Chondrocyte (in vitro differentiated cells): ENCODE measurements at places on chromosomes 6 and 20. TPM values are rescaled to one million over a fixed set of nuclear protein-coding genes. Genes with fewer than 3 reads are reported as not detected.

DNA sequence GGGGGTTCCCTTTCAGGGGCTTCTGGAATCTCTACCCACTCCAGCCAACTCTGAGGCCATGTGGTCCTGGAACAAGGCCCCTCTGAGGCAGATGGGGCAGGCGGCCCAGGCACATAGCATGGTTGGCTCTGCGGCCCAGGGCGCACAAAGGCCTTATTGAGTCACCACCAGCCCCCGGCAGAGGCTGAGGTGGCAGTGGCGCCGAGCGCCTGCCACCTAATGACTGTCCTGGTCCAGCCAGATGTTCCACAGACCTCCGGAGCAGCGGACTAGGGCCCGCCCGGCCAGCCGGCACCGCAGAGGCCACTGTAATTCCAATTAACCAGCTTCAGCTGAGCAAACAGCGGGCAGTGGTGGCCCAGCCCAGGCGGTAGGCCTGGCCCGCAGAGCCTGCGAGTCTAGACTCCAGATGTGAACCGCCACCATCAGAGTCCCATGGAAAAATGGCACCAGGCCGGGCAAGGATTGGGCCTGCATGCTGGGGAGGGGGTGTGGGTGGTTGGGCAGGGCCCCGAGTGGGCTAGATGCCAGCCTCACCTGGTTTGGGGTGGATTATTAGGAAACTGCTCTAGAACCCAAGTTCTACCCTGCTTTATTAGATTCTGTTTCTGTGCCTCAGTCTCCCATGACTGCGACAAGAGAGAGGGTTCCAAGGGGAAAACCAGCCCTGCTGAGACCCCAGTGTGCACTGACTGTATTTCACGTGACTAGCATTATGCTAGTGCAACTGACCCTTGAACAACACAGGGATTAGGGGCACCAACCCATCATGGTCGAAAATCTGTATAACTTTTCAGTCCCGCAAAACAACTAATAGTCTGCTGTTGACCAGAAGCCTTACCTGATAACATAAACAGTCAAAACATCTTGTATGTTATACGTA is 34.1 kb upstream of the ID1 start:
- no peaks in the 10 kb centered on the region for H3K36me3 ChIP-seq
- no peak overlapping the region for H3K4me3 ChIP-seq
- peaks cover 54% of the 10 kb centered on the region for H3K4me1 ChIP-seq
- DNase-seq, result no peak
- H3K27me3 ChIP-seq, result no peaks in the 10 kb centered on the region

GRCh38 chr20:15928946-15929345 is 644.3 kb downstream of the KIF16B start:
- H3K27ac ChIP-seq, result no peak overlapping the region
- H3K4me3 ChIP-seq, result no peak overlapping the region
- no peaks in the 10 kb centered on the region for H3K27me3 ChIP-seq
- no peaks in the 10 kb centered on the region for H3K36me3 ChIP-seq
- DNase-seq, result no peak

DNA sequence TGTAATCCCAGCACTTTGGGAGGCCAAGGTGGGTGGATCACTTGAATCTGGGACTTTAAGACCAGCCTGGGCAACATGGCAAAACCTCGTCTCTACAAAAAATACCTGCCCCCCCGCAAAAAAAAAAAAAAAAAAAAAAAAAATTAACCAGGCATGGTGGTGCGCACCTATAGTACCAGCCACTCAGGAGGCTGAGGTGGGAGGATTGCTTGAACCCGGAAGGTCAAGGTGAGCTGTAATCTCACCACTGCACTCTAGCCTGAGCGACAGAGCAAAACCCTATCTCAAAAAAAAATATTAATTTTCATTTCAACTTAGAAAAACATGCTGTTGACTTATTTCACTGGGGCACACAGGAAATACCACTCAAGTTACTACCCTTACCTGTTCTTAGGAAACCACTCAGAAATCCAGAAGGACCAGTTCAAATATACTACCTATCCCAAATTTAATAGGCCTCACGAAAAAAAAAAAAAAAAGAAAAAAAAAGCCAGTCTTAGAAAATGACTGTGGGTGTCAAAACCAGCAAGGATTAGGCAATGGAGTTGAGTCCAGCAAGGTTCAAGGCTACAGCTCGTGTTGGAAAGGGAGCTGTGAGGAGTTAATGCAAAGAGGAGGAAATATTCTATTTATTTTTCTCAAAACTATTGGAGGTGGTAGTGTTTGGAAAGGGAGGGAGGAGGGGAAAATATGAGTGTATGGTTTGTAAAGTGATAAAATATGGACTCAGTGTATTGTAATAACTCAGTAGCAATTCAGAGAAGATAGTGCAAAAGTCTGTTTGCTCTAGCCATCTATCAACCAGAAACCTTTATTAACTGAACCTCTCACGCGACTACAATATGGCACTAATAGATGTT is 33.9 kb upstream of the PIM1 start:
- H3K27ac ChIP-seq, result peak overlapping the region; percentile 98
- no peaks in the 10 kb centered on the region for H3K36me3 ChIP-seq
- no peaks in the 10 kb centered on the region for H3K27me3 ChIP-seq
- peaks cover 74% of the 10 kb centered on the region for H3K4me1 ChIP-seq

DNA sequence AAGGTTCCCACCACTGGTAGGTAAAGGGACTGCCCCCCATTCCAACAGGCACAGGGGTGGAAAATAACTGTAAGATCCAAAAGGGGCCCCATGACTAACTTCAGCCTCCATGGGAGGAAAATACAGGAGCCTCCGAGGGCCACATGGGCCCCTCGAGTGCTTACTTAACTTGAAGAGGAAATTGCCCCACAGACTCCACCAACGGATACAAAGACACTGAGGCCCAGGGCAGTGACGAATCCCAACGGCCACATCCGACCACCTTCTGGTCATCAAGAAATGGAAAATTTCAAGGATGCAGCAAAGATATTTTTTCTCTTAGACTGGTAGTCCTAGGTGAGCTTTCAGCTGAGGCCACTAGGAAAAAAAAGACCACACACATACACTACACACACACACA is 116.0 kb upstream of the MRPS10 start:
- H3K4me1 ChIP-seq, result peaks cover 8% of the 10 kb centered on the region
- no peak overlapping the region for H3K27ac ChIP-seq
- H3K36me3 ChIP-seq, result no peaks in the 10 kb centered on the region
- DNase-seq, result no peak
- H3K27me3 ChIP-seq, result no peaks in the 10 kb centered on the region

DNA sequence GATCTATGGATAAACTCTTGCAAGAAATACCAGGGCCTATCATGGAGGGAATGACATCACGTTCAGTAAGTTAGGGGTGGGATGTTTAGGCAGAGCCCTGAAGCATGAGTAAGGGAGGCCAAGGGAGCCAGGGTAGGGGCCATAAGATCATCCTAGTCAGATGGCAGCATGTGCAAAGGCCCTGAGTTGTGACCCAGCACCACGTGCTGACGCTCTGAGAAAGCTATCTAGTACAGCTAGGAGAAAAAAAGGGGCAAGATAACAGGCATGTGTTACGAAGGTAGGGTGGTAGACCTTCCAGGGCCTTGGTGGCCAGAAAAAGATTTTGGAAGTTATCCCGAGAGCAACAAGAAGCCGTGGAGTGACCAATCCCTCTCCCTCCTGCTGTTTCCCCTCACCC is 22.3 kb downstream of the KCNB1 start:
- H3K27ac ChIP-seq, result no peak overlapping the region
- no peak overlapping the region for H3K4me3 ChIP-seq
- no peak for DNase-seq

DNA sequence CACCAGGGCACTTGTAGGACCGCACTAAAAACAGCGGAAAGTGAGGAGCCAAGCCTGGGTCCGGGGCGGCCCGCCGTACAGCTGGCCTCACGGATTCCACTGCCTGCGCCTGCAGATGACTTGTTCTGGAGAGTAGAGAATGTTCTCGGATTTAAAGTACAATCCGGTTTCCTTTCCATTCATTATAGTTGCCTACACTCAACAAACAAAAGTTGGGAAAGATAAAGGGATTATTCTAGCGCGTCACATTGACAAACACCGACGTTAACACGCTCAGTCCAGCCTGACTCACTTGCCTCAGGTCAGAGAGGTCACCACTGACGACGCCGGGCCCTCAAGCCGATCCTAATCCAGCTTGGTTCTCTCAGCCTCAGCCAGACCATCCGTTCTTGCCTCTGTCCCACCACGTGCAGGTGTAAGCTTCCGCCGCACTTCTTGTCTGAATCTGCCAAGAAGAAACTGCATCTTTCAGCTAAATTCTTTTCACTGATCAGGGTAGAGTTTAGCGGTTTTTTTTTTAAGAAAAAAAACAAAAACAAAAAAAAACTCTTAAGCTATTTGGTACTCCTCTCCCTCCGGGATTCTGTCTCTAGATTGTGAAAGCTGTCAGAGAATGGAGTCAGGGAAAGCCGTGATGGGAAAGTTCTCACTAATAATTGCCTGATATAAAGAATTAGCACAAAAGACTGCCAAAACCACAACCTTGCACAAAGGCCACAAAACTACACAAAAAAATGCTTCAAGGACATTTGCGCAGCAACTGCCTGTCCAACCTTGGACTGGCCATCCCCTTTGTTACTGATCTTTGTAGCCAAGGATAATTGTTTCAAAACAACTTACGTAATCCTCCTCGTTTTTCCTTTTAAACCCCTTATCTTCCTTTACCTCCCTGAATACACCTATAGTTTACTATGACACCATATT is 1.1 kb upstream of the PHF10 start:
- H3K27me3 ChIP-seq, result no peaks in the 10 kb centered on the region
- peak overlapping the region; percentile 76 for H3K4me3 ChIP-seq
- H3K36me3 ChIP-seq, result no peaks in the 10 kb centered on the region
- peaks cover 28% of the 10 kb centered on the region for H3K4me1 ChIP-seq
- H3K27ac ChIP-seq, result peak overlapping the region; percentile 80

Gene ARG1
- total RNA-seq, result not detected in 3 replicates
